SK-N-MC (cell line): ENCODE measurements at places on chromosomes 12 and 14.

- no peak for DNase-seq
Measured at GRCh38 chr14:87205811-87206210, 787.2 kb downstream of the GALC start.

- no peak for DNase-seq
Measured at GRCh38 chr14:51182131-51182565, 57.9 kb upstream of the TMX1 start.

DNA sequence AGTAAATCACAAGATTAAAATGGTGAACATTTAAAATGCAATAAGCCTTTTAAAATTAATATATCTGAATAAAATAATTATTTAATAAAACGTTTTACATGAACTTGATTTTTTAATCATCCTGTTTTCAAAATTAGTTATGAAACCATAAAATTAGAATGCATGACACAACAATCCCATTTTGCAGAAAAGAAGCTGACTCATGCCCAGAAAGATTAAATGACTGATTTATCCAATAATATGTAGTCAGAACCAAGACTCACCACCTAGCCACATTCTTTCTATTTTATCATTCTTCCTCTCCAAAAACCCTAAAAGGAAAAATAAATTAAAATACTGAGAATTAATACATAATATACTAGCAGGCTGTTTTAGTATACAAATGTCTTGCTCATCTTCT is 83.0 kb upstream of the LGR5 start:
- DNase-seq = no peak

DNA sequence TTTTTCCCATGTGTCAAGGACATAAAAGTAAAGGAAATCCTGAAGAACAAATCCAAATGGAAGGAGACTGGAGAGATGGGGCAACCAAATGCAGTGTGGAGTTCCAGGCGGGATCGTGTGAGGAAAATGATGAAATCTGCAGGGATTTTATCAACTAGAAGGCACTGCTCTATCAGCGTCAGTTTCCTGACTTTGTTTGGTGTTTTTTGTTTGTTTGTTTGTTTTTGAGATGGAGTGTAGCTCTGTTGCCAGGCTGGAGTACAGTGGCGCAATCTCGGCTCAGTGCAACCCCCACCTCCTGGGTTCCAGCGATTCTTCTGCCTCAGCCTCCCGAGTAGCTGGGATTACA is 43.3 kb upstream of the GPR132 start:
- no peak for DNase-seq

DNA sequence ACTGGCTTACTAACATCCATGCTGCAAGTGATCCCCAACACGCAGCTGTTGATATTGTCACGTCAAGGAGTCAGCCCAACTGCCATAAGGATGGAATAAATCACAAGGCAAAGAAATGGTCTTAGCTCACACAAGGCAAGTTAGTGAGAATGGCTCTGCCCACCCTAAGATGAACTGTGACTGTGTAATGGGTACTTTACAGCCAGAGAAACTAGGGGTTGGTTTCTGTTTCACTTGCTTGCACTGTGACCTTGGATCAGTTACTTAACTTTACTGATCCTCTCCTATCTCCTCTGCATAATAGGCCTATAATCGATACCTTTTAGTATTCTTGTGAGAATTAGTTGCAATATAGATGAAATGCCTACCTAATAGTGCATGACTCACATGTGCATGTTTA is 52.2 kb upstream of the ANO2 start:
- no peak for DNase-seq

DNA sequence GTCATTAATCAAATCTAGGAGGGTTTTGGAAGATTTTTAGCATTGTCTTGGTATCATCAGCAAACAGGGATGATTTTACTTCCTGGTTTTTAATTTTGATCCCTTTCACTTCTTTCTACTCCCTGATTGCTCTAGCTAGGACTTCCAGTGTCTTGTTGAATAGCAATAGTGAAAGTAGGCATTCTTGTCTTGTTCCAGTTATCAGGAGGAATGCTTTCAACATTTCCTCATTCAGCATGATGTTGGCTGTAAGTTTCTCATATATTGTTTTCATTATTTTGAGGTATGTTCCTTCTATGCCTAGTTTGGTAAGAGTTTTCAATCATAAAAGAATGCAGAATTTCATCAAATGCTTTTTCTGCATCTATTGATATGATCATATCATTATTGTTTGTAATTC is 244.2 kb upstream of the CLEC14A start:
- no peak for DNase-seq

DNA sequence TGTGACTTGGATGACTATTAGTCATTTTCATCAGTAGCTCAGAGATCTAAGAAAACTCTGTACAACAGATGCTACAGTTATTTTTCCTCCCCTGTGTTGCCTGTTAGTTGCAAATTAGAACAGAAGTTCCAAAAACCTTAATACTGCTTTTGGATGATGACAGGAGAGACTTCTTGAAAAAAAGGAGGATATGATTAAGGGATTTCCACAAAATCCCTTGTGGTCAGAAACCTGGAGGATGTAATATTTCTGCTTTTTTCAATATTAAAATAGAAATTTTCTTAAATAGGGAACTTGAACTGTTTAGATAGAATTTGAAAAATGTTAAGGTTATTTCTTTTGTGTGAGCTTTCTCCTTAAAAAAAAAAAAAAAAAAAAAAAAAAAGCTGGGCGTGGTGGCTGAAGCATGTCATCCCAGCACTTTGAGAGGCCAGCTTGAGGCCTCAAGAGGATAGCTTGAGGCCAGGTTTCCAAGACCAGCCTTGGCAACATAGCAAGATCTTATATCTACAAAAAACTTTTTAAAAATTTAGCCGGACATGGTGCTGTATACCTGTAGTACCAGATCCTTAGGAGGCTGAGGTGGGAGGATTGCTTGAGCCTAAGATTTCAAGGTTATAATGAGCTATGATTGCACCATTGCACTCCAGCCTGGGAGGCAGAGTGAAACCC is 14.1 kb downstream of the CMAS start:
- no peak for DNase-seq

DNA sequence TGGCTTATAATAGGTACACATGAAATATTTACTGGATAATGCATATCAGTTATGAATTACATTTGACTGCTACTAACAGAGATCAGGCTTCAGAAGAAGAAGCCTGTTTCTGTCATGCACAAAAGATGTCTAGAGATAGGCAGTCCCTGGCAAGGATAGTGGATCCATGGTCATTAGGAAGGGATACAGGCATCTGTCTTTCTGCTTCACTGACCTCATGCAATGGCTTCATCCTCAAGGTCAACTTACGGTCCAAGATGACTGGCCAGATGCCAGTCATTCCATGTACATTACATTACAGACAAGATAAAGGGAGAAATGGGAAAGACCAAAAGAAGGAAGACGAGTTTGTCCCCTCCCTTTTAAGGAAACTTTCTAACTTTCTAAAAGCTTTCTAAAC is 94.0 kb downstream of the NUAK1 start:
- no peak for DNase-seq

DNA sequence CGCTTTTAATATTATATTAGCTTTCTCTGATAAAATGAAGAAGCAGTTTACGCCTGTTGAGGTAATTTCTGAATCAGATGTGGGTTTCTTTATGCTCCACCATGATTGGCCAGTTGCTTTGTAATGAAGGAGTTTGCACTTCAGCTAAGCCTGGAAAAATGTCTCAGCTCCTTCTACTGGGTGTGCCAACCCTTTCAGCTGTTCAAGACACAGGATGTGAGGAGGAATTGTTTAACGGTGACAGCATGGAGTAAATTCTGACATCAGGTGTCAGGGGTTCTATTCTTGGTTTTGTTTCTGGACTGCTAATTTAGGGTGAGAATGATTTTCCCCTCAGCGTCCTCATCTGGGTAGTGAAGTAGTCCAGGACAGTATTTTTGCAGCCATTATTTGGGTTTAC is 43.5 kb downstream of the FLRT2 start:
- no peak for DNase-seq

DNA sequence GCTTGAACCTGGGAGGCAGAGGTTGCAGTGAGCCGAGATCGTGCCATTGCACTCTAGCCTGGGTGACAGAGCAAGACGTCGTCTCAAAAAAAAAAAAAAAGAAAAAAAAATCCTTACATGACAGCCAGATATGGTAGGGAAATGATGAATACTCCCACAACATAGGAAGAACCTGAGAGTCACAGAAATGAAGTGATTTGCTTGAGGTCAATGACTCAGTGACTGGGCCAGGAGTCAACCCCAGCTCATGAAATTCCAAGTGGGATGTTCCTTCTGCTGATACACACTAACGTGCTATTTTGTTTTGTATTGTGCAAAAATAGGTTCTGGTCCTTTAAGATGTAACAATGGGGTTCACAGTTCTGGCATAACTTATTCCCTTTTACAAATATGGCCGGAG is 9.0 kb downstream of the RHOF start:
- no peak for DNase-seq

GRCh38 chr12:30836656-30837445 is 82.1 kb upstream of the CAPRIN2 start:
- DNase-seq = no peak

- no peak for DNase-seq
Measured at GRCh38 chr12:93137656-93138612, 208.8 kb upstream of the EEA1 start.

GRCh38 chr12:114926341-114926740 is 242.4 kb upstream of the TBX3 start:
- DNase-seq = no peak

- DNase-seq = no peak
Measured at GRCh38 chr12:19419086-19419485, 20.2 kb upstream of the AEBP2 start.

GRCh38 chr14:100571837-100572236 is 15.4 kb downstream of the BEGAIN start:
- no peak for DNase-seq

DNA sequence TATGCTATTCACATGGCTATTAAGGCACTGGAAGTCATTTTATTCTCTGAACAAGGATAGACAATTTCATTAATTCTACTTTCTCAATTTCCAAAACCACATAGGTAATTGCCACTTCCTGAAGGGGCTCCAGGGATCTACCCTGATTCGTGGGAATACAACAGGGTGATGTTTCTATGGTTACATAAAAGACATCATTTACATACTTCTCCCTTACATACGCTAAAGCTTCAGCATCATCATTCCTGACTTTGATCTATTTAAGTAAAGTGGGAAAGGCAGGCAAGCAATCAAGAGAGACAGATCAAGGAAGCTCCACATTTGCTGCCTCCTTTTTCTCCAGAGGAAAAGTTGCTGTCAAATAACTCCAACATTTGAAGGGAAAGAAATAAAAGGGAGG is 118.8 kb upstream of the SINHCAF start:
- DNase-seq = peak; percentile 32

GRCh38 chr14:80239631-80240030 is 28.3 kb upstream of the DIO2 start:
- no peak for DNase-seq

DNA sequence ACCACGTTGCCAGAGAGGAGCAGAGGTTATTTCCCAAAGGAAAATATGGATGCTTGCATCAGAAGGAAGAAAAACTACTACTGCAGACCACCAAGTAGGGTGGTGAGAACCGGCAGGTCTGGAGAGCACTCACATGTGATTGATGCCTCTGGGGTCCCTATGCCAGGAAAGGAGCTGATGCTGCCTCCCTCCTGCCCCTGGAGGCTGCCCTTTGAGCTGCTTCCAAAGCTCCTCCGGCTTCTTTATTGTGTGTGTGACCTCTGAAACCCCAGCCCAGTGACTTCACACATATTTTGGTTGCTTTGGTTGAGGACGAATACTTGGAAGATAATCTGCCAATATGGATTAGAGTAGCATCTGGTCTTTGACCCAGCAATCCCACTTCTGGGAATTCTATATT is 133.4 kb downstream of the AACS start:
- DNase-seq = no peak

DNA sequence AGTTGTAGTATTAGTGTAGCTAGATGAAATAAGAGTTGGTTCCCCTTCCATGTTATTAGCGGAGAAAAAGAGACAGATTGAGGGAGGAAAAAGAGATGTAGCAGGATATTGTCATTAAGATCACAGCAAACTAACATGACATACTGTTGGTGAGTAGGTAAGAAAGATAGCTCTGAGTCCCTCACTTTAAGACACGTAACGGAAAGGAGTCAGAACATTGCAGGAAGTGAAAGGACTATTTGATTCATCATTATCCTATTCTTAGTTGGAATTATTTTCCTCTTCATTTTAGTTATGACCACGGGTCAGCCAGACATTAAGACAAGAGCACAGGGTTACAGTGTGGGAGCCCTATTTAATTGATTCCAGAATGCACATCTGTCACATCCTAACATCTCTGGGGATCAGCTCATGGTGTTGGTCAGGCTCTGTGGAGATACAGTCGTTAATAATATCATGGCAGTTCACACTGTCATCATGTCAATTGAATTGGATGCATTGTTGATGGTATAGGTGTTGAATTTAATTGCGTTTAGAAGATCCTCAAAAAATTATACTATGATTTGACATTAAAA is 55.0 kb downstream of the TMX1 start:
- DNase-seq = no peak

GRCh38 chr12:82176761-82177490 is 181.3 kb downstream of the CCDC59 start:
- no peak for DNase-seq

DNA sequence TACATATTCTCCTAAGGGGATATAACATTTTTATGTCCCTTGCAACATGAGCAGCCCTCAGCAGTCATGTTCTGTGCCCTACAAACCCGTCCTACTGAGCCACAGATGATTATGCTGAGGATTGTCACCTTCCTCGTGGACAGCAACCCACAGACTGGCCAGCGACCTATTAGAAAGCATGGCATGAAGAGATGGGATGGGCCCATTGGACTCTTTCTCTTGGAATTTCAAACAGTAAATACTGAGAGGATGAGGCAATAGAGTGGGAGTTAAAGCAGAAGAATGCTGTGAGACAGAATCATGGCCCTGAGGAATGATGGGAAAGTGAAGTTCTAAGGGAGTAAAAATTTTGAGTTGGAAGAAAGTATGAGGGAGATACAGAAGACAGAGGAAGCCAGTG is 149.9 kb upstream of the BTG1 start:
- DNase-seq = no peak

DNA sequence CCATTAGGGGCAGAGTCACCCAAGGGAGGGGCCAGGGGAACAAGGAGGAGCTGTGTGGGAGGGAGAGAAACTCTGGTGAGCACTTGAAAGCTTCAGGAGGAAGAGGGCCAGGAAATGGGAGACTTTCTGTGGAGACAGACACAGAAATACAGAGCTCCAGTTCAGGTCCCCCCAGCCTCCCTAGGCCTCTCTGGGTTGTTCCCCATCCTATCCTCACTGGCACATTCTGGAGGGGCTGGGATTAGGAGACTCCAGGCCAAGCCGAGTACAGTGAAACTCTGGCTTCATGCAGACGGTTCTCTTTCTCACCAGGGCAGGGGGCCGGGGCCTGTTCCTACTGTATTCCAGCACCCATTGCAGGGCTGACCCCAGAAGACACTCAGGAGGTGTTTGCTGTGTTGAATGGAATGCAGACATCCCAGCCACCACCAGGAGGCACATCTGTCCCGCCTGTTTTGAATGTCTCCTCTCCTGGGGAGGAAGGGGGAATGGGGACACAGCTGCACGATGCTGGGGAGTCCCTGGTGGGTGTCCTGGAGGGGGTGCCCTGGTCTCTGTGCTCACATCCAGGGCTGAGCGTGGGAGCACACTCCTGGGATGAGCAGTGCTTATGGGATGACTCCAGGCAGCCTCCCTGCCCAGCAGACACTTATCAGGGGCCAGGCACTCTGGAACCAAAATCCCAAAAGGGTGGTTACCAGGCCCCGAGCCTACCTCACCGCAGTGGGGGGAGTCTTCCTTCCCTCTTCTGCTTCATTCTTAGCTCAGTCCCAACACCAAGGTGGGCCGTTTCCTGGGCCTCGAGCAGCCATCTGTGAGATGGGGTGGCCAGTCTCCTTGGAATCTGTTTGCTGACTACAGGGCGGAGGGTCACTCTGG is 5.5 kb upstream of the KRT84 start:
- DNase-seq = no peak

GRCh38 chr12:2075508-2076195 is 22.9 kb downstream of the CACNA1C start:
- no peak for DNase-seq
